ENCODE measurements at places on chromosomes 1 and 21.
A peak's percentile ranks its signal among the peaks of the same experiment; 100 is the strongest.

DNA sequence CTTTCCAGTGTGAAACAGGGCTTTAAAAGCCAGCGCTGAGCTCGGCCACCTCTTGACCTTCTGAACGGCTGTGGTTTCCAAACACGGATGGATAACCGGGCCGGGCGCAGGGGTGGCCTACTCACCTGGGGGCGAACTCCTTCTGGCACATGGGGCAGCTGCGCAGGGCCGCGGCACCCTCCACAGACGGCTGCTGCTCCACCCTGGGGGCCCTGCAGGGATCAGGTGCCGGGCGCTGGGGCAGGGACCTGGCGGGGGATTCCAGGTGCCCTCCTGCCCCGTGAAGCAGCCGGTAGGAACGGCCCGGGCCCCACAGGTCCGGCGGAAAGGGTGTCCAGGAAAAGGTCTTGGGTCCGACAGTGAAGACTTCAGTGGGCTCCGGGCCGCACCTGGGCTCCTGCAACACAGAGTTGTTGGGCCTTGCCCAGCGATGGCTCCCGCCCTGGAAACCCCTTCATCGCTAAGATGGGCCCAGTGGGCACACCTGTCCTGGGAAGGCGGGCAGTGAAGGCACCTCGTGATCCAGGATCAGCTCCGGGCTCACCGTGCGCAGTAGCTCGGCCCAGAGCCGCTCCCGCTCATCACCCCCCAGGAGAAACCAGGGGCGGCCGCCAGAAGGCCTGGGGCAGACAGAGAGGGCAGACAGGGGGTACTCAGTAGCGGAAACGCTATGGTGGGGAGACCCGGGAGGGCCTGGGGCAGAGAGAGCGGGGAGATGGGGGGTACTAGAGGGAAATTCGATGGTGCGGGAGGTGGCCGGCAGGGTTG is 874 bp downstream of the FAAP20 start:
- DNase-seq: no peak

DNA sequence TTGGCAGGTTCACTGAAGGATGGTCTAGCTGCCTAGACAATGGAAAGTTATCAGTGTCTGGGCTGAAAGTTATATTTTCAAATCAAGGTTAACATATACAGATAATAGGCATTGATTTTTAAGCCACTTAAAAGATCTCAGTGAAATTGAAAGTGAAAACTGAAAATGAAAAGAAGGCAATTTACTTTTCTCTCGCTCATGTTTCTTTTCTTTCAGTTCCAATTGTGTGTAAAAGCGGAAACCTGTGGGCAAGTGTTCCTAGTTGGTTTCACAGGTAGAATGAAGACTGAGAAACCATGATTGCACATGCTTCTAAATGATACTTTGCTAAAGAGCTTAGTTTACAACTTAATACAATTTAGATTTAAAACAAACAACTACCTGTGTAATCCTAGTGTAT is 383.7 kb downstream of the ZP4 start:
- no peak for DNase-seq

DNA sequence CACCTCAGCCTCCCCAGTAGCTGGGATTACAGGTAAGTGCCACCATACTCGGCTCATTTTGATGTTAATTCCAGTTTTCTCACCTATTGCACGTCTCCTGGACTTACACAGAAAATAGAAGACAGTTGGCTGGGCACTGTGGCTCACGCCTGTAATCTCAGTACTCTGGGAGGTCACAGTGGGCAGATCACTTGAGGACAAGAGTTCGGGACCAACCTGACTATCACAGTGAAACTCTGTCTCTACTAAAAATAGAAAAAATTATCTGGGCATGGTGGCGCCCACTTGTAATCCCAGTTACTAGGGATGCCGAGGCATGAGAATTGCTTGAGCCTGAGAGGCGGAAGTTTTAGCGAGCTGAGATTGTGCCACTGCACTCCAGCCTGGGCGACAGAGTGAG is 44.1 kb downstream of the DYRK1A start:
- no peak for DNase-seq

GRCh38 chr1:71357708-71358107 is 276.9 kb upstream of the ZRANB2 start:
- no peak for DNase-seq

DNA sequence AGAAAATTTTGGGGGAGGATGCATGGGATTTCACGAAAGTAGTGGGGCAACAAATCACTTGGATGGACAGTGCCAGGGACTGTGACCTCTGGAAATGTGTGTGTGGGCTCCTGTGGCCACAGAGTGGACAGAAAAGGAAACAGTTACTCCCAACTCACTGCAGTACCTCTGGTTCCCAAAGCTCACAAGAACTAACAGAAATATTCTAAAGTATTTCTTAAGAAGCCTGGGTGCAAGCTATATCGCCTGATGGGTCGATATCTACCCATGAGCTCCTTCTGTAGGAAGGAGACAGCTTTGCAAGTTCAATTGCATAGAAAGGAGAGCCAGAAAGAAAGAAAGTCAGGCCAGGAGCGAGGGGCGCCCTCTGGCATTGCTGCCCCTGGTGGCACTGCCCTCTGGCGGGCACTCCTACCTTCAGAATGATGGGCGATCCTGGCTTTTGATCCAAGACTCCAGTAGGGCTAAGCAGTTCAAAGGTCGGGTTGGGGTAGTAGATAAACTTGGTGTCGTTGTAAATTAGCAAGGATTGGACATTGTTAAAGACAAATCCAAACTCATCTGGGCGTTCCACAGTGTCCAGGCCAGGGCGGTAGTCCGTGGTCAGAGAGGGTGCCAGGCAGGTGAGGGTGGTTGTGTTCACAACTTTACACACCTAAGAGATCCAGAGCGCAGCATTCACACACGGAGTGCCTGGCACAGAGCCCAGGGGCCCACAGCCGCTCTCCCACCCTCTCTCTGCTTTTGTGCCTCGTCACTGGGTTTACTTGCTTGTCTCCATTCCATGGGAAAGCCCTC is 134.7 kb upstream of the CD34 start:
- DNase-seq: peak; percentile 65

- DNase-seq: no peak
Measured at GRCh38 chr1:10901891-10902805, 105.7 kb upstream of the CASZ1 start.

DNA sequence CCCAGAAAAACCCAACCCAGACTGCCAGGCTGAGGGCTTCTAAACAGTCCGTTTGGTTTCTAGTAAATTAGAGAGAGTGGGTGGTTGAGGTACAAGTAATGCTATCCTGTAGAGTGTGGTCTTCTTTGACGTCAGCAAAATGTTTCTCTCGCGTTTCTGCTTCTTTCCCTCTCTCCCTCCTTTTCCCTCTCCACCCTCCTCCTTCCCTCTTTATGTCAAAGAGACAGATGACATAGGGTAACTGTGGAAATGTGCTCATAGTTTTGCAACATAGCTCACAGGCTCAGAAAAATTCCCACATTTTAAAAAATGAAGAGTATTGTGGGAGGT is 158.3 kb downstream of the TOMM20 start:
- DNase-seq: no peak

DNA sequence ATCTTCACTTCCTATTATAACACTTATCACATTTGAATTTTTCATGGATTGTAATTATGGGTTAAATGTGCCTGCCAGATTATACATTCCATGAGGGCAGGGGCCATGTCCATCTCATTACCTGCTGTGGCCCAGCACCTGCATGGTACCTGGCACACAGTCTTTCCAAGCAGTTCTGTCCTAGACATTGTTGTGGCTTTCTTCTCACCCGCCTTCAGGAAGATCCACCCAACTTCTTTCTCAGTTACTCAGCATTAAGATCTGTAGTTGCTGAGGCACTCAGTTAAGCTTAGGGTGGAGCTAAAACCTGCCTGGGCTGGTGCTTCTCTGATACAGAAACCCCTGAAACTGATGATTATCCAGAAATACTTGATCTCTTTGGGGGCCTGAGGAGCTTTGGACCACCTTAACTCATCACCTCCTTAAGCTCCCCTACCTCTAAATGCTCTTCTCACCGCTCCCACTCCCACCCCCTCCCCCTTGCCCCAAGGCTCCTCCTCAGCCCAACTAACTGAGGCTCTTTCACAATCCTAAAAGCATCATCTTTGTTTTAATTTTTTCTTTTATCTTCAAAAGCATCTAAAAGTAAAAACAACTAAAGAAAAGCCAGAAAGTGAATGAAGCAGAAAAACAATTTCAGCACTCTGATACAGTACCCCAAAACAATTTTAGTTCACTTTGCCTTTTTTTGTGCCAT is 190.6 kb downstream of the FGGY start:
- DNase-seq: no peak

DNA sequence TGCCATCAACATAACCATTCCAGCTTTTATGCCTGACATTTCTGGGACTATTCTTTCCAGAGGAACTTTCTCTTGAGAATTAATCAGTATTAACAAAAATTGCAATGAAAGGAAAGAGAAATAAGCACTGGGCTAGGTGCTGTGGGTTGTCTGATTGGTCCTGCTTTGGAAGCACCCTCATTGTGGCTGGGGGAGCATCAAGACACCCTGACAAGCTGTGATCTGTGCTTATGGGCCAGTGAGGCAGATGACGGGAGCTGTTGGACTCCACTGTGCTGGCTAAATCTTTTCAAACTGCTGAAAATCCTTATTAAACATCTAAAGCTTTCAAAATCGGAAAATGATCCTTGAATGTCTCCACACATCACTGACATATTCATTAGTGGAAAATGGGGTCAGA is 20.0 kb downstream of the UBASH3A start:
- no peak for DNase-seq

DNA sequence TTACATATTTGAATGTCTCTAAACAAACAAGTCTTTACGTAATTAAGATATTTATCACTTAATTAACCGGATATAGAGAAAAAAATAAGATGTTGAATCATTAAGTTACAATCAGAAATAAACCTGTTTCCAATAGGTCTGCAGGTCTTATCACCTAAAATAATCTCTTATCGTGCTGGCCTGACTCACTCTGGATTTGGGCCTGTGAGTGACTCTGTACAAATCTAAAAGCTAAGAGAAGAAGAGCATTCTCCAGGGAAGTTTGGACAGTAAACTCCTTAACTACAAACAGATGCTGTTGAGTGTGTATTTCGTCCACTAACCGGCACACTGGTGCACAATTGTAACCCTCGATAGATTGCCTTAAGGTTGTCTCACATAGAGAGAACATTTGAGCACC is 25.3 kb downstream of the CEP104 start:
- no peak for DNase-seq

- DNase-seq: no peak
Measured at GRCh38 chr1:2267051-2267830, 39.1 kb downstream of the SKI start.

GRCh38 chr21:15445327-15445726 is 284.5 kb upstream of the USP25 start:
- no peak for DNase-seq

DNA sequence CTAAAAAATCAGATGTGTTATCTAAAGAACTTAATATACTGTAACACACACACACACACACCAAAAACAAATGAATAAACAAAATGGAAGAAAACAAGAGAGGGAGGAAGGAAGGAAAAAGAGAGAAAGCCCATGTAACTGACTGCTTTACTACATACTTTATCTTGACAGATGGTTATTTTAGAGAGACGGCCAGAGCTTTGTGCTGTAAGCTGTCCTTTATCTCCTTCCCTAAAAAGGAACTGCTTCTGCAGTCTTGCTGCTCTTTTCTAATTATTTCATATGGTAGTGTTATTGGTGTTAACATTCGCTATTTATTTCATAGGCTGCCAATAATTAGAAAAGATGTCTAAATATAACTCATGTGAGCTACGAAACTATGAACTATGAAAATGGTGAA is 1384.6 kb downstream of the MRPL39 start:
- no peak for DNase-seq

- no peak for DNase-seq
Measured at GRCh38 chr1:239123260-239123659, 263.1 kb upstream of the CHRM3 start.

GRCh38 chr1:150464422-150464826 is 22.8 kb upstream of the TARS2 start:
- DNase-seq: peak; percentile 86

- no peak for DNase-seq
Measured at GRCh38 chr1:41353744-41354143, 7.5 kb upstream of the FOXO6 start.

DNA sequence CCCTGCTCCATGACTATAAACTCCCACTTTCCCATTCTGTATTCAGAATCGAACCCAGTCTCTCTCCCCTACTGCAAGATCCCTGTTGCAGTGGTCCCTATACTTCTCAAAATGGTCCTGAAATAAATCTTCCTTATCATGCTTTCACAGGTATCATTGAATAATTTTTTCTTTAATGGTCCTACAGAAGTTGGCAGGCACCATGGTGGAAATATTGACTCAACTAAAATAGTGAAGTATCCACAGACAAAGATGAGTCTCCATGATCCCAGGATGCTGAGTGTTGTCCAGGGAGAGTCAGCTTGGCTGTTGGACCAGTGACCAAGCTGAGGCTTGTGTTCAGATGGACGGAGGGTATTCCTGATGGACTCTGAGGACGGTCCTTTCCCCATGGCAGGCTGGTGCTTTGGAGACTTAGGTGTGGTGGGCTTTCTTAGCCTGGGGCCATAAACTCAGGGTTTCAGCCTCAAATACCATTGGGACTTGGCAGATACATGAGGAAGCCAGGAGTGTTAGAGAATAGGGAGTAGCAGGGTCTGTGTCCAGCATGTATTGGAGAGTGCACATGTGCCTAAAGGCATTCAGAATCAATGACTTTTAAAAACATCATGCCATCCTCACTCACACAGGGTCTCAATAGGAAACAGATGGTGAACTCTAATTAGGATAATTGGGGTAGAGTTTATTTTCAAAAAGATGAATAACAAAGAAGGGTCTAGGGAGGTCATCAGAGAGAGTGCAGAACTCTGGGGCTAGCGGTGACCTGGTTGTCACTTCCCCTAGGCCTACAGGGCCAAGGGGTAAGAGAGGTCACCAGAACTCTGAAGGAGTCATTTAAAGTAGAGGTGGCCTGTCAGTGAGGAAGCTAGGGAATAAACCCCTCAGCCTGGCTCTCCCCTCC is 19.8 kb downstream of the TINAGL1 start:
- no peak for DNase-seq

- no peak for DNase-seq
Measured at GRCh38 chr1:76079475-76080227, 5.1 kb downstream of the ST6GALNAC3 start.

DNA sequence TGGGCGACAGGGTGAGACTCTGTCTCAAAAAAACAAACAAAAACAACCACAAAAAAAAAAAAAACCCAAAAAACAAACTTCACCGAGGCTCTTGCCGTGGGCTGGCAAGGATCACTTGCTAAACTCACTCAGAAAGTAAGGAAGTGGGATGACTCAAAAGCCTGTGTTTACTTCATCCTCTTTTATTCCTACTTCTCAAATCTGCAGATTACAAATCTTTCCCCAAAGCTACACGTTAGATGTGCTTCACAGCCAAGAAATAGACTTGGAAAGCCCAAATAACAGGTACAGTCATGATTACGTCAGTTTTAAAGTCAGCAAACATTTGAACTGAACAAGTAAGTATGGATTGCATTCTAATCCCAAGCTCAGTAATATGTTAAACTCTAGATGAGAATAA is 359.3 kb downstream of the ADGRL2 start:
- DNase-seq: no peak

GRCh38 chr1:193144999-193145398 is 23.2 kb downstream of the CDC73 start:
- DNase-seq: no peak

- no peak for DNase-seq
Measured at GRCh38 chr1:215143497-215143896, 61.0 kb downstream of the KCNK2 start.

- DNase-seq: no peak
Measured at GRCh38 chr1:201371276-201371675, 6.2 kb downstream of the TNNT2 start.

GRCh38 chr1:64546013-64546412 is 76.1 kb downstream of the CACHD1 start:
- no peak for DNase-seq

GRCh38 chr1:84836145-84836544 is 56.9 kb downstream of the LPAR3 start:
- no peak for DNase-seq

GRCh38 chr1:8797216-8797615 is 20.2 kb downstream of the RERE start:
- DNase-seq: no peak
